Fibroblast of upper back skin (primary cell): ENCODE measurements at places on chromosomes 2 and 18.

DNA sequence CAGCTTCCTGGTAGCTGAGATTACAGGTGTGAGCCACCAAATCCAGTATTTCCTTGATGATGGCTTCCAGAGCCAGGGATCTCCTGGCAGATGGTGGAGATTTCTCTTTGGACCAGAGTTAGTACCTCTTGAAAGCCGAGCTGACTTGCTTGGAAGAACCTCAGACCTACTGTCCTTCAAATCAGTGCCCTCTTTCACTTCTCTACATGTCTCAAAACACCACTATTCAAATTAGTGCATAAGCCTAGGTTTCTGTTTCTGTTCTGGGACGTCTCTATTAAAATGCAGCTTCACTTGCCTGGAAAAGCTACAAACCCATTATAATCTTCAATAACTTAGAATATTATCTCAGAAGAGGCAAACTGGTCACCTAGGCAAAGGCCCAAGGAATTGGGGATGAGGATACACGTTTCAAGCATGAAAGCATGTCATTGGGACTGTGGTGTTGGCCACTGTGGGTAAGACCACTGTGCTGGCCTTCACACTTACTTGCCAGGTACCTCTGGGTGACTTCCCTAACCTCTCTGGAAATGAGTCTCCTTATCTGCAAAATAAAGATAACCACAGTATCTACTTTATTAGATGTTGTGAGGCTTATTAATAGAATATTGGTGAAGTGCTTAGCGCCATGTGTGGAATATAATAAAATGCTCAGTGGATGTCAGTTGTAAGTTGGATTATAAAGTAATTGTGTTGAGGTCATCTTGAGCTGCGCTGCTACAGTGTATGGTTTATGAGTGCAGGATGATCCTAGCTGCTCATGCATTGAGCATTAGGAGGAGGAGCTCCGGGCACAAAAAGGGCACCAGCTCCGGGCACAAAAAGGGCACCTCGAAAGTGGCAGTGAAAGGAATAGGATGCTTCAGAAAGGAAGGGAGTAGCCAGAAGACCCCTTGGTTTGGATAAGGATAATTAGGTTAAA is 84.5 kb downstream of the DOCK10 start:
- peak; percentile 19 for DNase-seq

- DNase-seq: no peak
Observed at GRCh38 chr2:230904856-230905447, 20.1 kb downstream of the GPR55 start.

DNA sequence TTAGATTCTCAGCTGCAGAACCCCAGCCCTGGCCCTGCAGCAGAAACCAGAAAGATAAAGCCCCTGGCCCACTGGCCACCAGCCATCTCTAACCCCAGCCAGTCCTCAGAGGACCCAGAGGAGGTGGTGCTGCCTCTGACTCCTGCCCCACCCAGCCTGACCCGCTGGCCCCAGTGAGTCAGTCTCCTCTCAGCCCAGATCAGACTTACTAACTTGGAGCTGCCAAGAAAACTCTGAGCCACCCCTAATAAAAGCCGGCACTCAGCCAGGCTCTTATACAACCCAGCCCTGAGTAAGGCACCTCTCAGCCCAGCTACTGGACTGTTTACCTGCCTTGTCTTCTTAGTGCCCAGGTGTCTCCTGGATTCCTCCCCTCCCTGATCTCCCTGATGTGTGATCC is 2.0 kb downstream of the SLC14A2 start:
- DNase-seq: peak; percentile 85

GRCh38 chr18:12571630-12572029 is 86.3 kb downstream of the SPIRE1 start:
- DNase-seq: no peak

- no peak for DNase-seq
Observed at GRCh38 chr18:48193521-48194492, 215.4 kb downstream of the ZBTB7C start.

- DNase-seq: no peak
Observed at GRCh38 chr18:54267701-54268100, 1.6 kb upstream of the POLI start.

DNA sequence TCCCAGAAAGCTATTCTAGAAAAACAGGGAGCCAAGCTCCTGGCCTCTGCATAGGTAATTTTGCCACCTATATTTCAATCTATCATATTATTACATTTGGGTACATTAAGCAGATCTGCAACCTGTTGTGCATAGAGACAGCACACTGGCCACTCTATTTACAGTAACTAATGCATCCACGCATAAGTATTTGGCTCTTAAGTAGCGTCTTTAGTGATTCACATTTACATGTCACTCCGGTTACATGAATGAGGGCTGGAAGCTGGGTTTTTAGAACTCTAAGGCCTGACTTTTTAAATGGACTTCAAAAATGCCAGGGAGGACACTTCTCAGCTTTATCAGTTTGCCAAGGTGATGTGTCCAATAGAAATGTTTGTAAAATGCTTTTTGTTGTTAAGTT is 97.7 kb downstream of the NYAP2 start:
- no peak for DNase-seq

GRCh38 chr2:90207454-90208058 is 1516.1 kb downstream of the RPIA start:
- DNase-seq: no peak

GRCh38 chr18:2948038-2948437 is 64.9 kb downstream of the LPIN2 start:
- DNase-seq: peak; percentile 42

GRCh38 chr2:43114210-43114609 is 112.2 kb downstream of the ZFP36L2 start:
- peak; percentile 34 for DNase-seq

GRCh38 chr2:203025592-203025991 is 10.9 kb downstream of the NBEAL1 start:
- DNase-seq: peak; percentile 5

DNA sequence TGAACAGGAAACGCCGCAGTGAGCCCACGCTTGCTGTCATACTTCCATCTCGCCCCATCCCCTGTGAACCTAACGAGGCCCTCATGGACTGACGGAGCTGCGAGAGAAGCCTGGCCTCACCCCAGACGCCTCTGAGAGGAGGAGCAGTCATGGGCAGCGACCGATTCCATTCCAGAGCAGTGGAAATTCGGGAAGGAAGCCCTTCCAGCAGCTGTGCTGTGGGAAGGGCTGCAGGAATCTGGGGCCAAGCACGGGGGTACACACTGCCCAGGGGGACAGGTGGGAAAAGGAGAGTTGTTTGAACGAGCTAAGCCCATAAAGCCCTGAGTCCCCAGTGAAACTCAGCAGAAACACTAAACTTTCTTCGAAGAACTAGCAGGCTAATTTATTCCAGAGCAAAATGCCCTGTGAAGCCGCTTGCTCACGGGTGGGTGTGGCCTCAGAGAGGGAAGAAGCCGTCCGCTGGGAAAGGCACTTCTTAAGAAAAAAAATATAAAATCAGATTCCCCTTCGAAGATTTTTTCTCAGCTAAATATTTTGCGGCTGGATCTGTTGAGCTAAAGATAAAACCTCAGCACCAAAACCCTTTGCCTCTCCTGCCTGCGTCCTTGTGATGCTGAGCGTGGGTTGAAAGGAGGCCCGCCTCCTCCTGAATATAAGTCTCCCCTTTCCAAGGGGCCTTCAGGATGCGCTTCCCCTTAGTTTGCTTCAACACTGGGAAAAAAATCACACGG is 38.2 kb downstream of the ANKMY1 start:
- DNase-seq: peak; percentile 32

DNA sequence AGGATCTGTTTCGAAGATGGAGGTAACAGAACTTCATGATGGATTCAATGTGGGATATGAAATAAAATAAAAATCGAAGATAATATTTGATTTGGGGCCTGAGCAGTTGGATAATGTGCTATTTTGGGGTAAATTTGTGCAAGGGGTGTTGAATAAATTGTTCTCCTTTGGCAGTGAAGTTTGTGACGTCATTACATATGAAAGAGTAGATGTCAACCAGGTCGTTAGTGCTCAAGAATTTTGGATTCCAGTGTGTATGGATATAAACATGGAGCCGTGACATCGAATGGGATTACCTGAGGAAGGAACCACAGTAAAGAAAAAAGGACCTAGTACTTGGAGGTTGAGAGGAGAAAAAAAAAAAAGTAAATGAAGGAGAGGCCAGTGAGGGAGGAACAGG is 253.0 kb downstream of the NCKAP5 start:
- DNase-seq: no peak

DNA sequence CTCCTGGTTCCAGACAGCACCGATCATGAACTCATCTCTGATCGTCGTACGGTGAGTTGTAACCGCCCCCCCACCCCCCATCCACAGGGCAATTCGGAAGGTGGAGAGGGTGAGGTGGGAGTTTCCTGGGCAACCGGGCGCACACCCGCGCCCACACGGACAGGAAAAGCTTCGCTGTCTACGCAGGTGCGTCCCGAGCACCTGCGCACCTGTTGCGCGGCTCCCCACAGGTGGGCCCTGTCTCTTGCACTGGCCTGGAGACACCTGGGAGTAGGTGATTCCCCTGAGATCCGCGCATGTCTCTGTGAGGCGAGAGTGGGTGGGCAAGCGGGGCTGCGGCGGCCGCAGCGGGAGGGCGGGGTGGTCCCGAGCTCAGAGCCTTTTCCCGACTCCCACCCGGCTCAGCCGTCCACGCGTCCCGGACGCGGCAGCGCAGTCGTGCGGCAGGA is 459 bp upstream of the ATP6V1C2 start:
- no peak for DNase-seq

- no peak for DNase-seq
Observed at GRCh38 chr2:61967262-61967661, 61.8 kb downstream of the COMMD1 start.

DNA sequence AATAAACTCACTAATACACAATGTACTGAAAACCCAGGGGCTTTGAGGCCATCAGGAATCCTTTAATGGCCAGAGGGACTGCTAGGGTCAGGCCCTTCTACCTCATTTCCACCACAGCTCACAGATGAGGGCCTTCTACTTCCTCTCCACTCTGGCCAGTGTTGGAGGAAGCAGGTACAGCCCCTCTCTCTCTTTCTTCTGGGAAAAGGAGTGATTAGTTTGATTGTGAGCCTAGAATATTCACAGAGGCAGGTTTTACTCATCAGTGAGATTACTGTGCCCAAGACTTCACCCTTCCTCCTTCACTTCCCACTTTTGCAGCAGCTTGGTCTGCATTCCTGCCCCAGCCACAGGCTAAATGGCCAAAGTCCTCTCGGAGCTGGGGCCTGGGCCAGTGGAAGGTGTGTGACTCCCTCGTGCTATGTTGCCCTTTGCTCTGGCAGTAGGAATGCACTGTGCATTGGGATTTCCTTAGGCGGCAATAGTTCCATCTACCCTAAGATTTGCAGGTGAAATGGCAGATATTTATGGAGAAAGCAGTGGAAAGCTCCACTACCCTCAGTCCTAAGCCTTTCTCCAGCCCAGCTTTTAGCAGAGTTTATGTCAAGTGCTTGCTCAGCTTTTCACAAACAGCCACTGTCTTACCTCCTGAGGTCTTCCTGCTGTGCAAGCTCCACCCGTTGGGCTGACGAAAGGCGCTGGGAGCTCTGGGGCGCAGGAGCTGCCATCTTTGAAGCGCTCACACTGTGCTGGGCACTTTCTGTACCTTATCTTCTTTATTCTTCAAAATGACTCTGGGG is 36.2 kb upstream of the YES1 start:
- no peak for DNase-seq

- DNase-seq: peak; percentile 28
Observed at GRCh38 chr2:72204786-72205503, 57.3 kb upstream of the CYP26B1 start.

DNA sequence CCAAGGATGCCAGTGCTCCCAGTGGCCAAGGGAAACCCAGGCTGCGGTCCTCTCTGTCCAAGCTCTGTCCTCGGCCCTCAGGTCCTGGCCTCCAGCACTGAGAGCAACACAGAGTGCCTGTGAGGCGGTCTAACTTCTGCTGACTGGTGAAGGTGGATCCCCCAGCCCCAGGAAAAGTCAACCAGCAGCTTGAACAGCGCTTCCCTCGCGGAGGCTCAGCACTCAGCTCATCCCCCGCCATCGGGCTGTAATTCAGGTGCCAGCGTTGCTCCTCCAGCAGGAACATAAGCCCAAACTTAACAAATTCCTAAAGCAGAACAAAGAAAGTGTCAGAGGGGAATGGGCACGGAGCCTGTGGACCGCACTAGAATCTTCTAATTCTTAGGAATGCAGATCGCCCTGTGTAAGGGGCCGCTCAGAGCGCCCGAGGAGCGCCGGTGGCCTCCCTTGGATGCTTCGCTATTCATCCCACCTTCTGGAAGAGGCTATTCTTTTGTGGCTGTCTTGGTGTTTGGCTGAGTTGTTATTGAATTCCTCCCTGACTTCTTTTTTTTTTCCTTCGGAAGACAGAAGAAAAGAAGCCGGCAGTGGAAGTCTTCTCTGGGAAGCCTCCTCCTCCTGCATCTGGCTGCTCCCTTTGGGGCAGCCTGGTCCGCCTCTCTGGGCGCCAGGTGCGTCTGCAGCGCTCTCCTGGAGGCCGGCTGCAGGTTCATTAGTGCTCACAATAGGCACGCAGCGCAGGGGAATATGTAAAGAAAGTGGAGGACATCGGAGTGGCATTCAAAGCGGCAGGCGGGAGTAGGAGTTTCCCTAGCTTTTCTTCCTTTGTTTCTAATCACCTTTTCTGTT is 905.6 kb downstream of the TSN start:
- no peak for DNase-seq

GRCh38 chr2:201152999-201153815 is 29.7 kb upstream of the CASP10 start:
- DNase-seq: no peak

GRCh38 chr2:10497797-10498251 is 49.7 kb upstream of the ODC1 start:
- peak; percentile 39 for DNase-seq

DNA sequence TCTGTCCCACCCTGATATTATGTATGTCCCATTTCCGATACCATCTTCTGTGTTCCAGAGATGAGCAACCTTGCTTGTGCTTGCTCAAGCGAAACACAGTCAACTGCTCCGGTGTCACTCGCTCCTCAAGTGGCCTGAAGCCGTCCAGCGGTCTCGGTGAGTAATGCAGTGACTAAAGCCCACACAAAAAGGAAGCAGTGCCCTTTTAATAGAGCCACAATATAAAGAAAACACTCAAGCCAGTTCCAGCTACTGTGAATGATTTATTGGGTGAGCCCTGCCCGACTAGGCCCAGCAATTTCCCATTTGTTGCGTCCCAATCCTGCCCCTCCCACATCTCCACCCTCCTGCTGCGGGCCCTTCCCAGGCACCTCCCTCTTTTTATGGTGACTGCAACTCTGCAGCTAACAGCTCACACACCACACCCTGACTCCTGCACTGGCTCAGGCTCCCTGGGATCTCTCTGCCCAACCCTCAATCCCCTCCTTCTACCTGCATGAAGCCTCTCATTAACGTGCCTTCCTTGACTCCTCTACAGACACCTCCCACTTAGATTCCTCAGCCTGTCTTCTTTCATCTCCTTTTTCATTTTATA is 44.2 kb upstream of the DSC1 start:
- DNase-seq: no peak

GRCh38 chr2:86274918-86275275 is 62.5 kb downstream of the REEP1 start:
- peak; percentile 34 for DNase-seq

GRCh38 chr2:200469708-200470211 is 40.1 kb downstream of the KCTD18 start:
- peak; percentile 29 for DNase-seq

DNA sequence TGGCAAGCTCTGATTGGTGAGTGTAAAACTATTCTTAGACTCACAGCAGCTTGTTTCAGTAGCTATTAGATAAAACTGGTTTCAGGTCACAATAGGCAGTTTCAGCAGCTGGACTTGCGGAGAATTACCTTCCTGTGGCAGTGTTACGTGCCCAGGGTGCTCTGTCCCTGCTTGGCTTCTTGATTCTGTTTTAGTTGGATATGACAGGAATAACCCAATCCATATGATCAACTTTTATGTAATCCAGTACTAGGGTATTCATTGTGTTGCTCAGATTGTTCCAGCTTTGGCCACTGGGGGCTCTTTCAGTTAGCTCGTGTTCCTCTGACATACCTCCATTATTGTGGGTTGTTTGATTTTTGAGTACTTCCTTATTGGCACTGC is 43.1 kb downstream of the INPP4A start:
- DNase-seq: peak; percentile 12
